ENCODE measurements at places on chromosomes 12 and 14.

- DNase-seq = no peak
These were observed 60.4 kb downstream of the KITLG start for GRCh38 chr12:88519802-88520435.

DNA sequence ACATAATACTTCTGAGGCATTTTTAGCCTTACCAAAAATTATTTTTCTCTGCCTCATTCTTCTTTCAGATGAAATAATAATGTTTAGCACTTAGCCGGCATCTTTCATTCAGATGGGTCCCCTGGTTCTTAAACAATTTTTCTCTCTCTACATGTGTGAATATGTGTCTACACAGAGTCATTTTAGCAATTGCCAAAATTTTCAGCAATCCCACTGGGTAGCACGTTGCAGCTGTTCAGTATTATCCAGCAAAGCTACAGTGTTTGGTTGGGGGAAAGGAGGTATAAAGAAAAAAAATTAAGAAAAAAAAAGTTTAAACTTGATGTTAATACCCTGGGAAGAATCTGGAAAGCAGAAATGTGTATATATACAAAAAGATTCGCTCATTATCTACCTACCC is 160.5 kb upstream of the TRHDE start:
- DNase-seq = no peak

GRCh38 chr12:4213471-4213870 is 60.1 kb upstream of the CCND2 start:
- no peak for DNase-seq

- no peak for DNase-seq
These were observed 79.2 kb upstream of the NCOR2 start for GRCh38 chr12:124646385-124647230.

DNA sequence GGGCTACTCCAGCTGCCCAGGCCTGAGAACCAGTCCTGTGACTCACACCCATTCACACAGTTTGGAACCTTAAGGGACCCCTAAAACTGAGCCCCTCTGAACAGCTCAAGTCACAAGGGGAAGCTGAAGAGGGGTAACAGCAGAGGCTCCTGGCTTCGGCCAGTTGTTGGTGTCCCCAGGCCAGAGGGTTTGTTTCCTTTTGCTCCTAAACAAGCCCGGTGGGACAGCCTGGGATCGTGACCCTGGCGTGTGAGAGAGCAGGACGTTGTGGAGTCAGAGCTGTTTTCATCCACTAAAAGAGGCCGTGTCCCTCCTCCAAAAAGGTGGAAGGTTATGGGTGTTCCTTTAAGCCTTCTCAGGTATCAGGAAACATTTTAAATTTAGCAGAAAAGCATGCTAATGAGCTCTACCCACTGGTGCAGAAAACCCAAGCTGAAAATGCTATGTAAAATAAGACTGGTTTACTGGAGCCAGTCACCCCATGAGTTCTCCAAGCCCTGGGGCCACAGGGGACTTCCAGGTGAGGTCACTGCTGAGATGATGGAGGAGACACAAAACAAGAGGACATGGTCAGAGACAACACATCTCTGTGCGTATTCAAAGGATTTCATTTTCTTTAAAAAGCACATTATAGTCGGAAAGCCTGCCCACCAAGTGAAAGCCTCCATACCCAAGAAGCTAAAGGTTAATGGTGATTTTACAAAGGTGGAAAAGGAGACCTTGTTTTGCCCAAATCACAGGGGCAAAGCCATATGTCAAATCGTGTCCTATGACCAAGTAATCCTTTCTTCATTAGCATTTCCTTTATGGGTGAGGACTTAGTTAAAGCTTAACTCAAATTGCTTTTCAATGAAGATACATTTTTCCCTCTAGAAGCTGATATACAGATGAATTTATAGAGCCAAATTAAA is 14.1 kb downstream of the PRKAB1 start:
- no peak for DNase-seq

DNA sequence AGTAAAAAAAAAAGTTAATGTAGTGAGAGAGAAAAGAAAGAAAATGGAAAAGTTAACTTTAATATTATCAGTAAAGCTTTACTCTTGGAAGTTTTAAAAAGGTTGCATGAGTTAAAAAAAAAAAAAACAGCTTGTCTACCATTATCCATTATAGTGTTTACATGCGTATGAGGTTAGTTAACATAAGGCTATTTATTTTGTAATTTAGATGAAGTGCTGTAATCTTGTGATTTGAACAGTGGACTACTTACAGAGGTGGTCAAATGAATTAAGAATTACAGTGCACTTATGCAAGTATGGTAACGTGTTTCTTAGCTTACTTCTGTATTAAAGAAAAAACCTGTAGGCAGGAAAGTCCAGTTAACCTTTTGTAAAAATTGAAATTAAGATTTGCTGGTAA is 30.7 kb downstream of the WASHC4 start:
- DNase-seq = no peak

GRCh38 chr12:6420364-6420763 is 24.4 kb upstream of the CD27 start:
- DNase-seq = no peak

- no peak for DNase-seq
These were observed 50.8 kb downstream of the RPS6KA5 start for GRCh38 chr14:91009501-91010152.

DNA sequence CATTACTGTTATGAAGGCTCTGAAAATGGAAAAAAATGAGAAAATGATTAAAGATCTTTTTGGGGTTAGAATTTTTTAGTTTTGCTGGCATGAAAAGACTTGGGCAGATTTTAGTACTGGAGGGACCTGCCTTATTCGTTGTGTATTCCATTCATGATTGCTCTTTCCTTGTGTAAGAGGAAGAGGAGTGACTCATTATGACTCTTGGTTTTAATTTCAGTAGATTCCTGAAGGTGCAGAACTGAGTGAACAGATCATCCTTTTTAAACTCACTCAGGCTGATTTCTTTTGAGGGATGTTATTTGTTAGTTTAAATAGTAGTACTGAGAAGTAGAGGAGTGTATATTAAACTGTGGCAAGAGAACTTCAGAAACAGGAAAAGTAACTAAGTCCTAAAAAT is 41.6 kb downstream of the AKAP6 start:
- DNase-seq = no peak

- DNase-seq = no peak
These were observed 102.2 kb upstream of the IFNG-AS1 start for GRCh38 chr12:67887065-67887464.

GRCh38 chr12:2112401-2112800 is 59.6 kb downstream of the CACNA1C start:
- DNase-seq = no peak

GRCh38 chr14:57122129-57122528 is 146.6 kb downstream of the EXOC5 start:
- DNase-seq = no peak
